ENCODE measurements at places on chromosomes 13 and 19.

- DNase-seq = no peak
These were observed 621 bp downstream of the NOVA2 start for GRCh38 chr19:45972947-45973540.

- no peak for DNase-seq
These were observed 30.2 kb upstream of the CCNE1 start for GRCh38 chr19:29781386-29782259.

DNA sequence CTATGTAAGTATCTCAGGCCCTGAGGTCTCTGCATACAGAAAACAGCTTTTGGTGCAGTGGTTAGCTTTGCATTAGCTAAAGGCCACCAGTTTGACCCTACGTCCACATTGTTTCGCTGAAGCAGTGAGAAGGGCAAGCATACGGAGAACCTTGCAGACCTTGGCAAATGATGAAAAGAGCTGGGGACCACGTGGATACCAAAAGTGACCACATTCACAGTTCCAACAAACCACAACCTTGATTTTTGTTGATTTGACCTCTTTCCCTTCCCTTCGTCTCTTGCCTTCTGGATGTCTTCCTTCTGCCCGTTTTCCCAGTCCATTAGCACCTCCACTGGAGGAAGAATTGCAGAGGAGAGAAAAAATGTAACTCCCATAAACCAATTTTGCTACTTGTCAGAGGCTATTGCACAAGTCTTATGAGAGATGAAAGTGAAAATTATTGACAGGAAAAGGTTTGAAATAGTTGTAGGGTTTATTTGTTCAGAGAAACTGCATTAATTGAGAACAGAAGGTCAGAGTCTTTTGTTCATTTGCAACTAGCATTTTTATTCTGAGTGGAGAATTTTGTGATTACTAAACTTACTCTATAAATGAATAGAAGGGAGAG, 293.9 kb upstream of the HTR2A start:
- no peak for DNase-seq

GRCh38 chr19:57934820-57935665, at the start of gene ZNF418:
Gene ZNF418, minus strand, starts transcription at chr19:57935402. Its CDS starts 1,580 bp downstream, at chr19:57933822.
- DNase-seq = no peak

DNA sequence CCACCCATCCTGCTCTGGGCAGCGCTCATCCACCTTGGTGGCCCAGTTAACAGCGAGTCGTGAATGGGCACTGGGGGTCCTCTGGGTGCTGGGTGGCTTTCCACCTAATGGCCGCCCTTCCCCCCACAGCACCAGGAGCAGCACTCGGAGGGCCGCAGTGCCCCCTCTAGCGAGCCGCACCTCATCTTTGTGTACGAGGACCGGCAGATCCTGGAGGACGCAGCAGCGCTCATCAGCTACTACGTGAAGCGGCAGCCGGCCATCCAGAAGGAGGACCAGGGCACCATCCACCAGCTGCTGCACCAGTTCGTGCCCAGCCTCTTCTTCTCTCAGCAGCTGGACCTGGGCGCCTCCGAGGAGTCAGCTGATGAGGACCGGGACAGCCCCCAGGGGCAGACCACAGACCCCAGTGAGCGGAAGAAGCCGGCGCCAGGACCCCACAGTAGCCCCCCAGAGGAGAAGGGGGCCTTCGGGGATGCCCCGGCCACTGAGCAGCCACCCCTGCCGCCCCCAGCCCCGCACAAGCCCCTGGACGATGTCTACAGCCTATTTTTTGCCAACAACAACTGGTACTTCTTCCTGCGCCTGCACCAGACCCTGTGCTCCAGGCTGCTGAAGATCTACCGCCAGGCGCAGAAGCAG, 19.3 kb upstream of the F2RL3 start:
- no peak for DNase-seq

- no peak for DNase-seq
These were observed 2.9 kb downstream of the GPR18 start for GRCh38 chr13:99255271-99255670.

DNA sequence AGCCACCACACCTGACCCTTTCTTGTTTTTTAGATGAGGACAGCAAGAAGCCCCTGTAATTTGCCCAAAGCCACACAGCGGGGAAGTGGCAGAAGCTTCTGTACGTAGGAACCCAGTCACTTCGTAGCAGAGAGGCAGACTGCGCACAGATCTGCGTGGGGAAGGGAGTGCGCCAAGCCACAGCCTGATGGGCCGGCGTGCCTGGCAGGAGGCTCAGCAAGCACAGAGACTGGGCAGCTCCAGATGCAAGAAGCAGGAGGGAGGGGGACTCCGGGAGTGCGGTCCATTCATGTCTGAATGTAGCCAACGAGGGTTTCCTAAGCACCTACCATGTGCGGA, 347 bp upstream of the TJP3 start:
- DNase-seq = no peak

- DNase-seq = no peak
These were observed 15.1 kb upstream of the CEBPG start for GRCh38 chr19:33358408-33358807.

- no peak for DNase-seq
These were observed 29.4 kb downstream of the KLF12 start for GRCh38 chr13:74104661-74105275.

DNA sequence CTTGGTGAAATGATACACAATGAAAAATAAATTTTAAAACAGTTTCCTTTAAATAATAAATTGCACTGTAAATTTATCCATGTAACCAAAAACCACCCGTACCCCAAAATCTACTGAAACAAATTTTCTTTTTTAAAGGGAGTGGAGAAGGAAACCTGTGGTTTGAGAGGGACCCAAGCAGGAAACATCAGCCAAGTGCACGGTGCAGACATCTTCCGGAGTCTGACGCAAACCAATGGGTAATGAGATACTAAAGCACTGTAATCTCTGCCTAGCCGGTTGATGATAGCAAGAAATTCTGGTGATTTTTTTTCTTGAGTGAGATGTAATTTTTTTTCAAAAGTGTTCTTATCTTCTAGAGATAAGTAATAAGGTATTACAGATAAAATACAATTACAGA, 115.4 kb downstream of the ABCC4 start:
- DNase-seq = peak; percentile 33

- DNase-seq = no peak
These were observed 4.0 kb upstream of the RB1 start for GRCh38 chr13:48299591-48299990.

All from GDM1 (cell line).